Stimulated activated naive B cell treated with anti-CD40 and anti-IgM and Interleukin-4, amounts not matched to agents 10 μg/mL and 1 μg/mL and 100 μg/mL, for 72 hours (primary cell): ENCODE measurements at places on chromosomes 6 and 20.

GRCh38 chr6:107941627-107942026 is 16.4 kb downstream of the SEC63 start:
- no peak for DNase-seq

GRCh38 chr6:157047951-157048350 is 270.8 kb downstream of the ARID1B start:
- DNase-seq, result no peak

DNA sequence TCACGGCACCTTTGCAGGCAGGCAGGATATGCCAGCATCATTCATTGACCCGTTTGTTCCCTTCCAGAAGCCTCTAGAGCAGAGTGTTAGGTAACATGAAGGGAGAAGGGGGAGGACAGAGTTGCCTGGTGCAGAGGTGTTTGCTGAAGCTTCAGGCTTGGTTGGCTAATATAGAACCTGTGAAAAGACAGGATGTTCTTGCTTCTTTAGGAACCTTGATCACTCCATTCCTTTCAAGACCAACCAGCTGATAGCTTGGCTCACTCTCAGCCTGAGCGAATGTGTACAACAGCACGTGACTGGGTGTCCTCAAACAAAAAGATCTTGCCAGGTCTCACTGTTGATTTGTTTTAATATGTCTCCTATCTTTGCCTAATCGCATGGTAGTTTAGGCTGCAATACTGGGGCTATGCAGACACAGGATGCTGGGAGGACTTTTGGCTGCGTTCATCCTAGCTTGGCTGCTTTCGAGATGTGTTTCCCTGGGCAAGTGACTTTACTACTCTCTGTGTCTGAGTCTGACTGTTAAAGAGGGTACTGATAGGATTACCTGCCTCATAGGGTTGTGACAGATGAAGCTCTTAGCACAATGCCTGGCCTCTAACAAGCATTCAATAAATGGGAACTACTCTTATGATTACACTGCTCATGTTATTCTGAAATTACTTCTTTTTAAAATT is 16.0 kb downstream of the SHLD1 start:
- DNase-seq, result no peak

DNA sequence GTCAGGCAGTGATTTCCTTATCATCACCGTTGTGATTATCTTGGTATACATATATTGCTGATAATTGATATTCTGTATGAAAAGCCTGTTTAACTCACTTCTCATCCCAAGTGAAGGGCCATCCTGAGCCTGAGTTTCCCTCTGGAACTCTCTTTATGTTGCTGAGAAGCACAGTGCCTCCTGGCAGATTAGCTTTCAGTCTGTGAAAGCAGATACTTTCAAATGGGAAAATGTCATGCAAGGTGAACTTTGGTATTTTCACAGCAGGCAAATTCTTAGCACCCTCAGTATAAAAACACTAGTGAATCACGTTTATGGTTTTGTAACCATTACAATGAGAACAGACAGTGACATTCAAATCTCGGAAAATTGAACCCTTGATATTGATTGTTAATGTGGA is 151.6 kb downstream of the PRIM2 start:
- no peak for DNase-seq

GRCh38 chr20:59055302-59055701 is 12.7 kb upstream of the PRELID3B start:
- no peak for DNase-seq

DNA sequence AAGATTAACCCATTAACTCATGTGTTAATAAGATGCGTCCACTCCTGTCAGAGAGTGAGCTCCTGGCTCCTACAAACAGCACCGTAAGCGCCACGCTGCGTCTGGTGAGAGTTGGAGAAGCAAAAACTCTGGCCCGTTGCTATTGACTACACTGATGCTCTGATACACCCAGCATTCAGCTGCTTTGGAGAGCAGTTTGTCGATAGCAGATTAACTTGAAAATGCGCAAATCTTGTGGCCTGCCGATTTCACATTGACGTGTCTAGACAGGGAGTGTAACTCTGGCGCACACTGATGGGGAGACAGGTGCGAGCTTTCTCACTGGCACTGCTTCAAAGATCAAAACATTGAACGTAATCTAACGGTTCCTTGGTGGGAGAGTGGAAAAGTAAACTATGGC is 151.7 kb upstream of the RPS6KA2 start:
- DNase-seq, result no peak

DNA sequence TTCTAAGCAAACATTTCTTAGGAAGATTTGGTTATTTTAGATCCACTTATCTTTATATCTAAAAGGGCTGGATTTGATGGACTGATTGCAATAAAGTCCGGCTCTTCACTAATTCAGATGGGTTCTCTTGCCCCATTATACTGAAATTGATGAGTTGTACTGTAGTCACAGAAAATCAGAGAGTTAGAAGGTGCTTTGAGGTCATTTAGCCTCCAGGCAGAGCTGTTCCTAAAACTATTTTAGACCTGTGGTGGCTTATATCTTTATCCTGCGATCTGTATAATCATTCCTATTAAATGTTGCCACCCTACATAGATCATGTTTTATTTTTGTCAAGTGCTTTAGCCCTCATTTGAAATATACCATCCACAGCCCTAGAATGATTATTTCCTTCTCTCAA is 61.3 kb upstream of the ATXN1 start:
- no peak for DNase-seq

DNA sequence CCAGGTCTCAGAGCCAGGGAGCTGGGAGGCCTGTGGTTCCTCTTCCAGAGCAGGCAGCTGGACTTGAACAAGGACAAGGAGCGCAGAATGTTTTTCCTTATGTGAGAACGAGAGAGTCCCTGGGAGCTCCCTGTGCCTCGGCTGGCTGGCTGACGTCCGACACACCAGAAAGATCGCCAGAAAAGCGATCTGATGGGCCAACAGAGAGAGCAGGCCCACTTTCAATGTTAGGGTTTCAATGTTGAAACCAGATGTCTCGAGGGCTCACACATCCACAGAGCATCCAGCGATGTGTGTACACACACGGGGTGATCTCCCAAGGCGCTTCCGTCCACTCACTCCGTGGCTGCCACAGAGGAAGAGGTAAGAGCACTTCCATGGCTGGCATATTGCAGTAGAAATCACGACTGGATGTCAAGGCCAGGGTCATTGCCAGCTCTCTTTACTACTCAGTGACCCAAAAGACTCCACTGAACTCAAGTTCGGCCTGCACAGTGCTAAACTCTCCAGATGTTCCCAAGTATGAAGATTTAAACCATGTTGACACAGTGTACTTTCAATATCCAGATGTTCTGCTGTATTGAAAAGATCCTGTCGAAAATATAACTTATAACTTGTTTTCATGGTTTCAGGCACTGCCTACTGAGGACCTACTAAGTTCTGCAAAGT is 70.8 kb upstream of the FOXC1 start:
- no peak for DNase-seq

DNA sequence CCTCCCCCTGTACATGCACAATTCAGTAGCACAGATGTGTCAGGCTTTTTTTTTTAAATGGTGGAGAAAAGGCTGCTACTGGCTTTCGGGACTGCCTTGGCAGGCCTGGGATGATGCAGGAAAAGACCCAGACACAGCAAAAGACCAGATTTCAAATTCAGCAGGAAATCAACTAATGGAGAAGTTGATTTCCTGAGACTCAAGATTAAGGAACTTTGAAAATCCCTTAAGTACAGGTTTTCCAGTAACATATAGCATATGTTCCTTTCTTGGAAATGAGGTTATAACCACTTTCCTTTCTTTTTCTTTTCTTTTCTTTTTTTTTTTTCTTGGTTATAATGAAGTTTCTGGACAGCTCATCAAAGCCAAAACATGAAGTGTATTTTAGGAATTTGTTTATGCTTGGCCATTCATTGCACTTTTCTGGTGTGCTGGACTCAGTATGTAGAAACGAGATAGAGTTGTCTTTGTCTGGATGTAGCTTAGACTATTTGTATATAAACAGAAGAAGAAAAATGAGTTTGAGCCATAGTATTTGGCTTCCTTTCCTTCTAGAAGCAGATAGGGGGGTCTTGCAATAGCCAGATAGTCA is 119.4 kb downstream of the SASH1 start:
- DNase-seq, result no peak

DNA sequence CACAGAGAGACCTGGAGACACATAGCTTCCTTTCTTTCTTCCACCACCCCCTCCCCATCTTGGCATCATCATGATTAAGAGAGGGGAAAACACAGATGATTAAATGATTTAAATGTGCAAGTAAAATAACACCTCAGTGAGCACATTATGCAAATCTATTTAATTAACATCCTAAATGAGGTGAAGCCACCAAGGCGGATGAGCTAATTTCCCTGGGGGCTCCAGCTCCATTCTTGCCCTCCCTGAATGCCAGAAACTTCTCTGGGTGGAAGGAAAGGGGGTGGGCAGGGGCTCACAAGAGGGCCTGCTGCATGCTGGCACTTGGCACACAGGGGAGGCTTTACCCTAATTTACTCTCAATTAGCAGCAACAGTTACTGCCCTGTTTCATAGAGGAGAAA is 32.5 kb upstream of the TGM2 start:
- DNase-seq, result no peak

GRCh38 chr20:48766205-48766604 is 61.6 kb downstream of the PREX1 start:
- no peak for DNase-seq

DNA sequence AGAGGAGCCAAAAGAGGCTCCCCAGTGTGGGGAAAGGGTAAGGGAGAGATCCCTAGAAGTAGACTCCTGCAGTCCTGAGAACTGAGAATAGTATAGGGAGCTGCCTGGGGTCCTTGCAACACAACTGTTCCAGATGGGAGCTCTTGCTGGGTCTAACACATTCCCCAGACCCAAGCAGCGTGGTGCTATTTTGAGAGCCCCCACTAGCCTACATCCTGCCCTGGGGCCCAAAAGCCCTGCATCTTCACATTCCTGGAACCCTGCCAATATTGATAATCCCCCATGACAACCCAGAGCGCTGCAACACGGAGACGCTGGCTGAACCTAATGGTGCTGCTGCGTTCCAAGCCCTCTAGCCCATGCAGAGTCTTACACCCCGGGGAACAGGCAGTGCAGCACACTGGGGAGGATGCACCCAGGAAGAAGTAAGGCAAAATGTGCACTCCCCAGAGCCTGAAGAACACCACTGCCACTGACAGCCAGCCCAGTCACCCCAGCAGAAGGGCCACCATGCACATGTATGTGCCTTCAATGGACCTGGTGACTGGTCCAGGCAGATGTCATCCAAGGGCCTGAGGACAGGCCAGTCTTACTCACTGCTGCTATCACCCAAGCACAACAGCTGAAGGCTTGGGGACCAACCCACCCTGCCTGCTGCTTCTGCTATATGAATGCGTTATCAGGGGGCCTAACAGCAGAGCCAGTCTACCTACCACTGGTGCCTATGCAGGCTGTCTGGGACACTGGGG is 7.0 kb upstream of the RNF217 start:
- no peak for DNase-seq

GRCh38 chr20:49569411-49570115 is 1.6 kb upstream of the PTGIS start:
- DNase-seq, result no peak

DNA sequence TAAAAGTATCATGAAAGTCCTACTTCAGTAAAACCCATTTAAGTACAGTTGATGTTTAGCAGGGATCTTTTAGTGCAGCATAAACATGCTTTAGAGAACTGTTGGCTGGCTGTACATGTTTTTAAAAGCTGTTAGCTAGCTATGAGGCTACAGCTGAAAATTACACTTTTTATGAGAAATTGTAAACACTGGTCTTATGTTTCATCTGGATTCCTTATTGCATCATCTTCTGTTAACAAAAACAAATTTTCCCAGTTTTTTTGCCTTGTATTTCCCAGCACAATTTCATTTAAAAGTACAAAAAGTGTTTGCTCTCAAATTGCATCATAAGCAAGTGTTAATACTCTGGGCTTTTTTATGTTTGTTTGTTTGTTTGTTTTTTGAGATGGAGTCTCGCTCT is 18.3 kb upstream of the HLA-E start:
- DNase-seq, result no peak

GRCh38 chr20:39458452-39458851 is 496.3 kb downstream of the DHX35 start:
- no peak for DNase-seq

DNA sequence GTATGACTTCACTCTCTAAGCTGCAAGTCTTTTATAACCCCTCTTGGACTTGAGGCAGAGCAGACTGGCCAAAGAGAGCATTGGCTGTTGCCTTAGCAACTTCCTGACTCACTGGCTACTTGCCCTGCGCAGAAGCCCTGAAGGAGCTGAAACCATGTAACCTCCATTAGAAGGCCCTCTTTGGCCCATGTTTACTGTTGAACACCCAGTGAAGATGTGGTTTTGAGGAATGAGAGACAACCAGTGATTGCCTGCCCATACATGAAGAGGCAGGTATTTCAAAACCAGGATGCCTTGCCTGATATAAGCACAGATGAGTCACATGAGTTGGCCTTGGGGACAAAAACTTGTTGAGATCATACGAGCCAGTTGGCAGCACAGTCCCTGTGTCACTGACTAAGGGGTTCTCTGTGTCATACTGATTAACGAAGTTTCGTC is 182.5 kb downstream of the EDN1 start:
- no peak for DNase-seq

GRCh38 chr6:15966000-15966520 is 162.8 kb upstream of the MYLIP start:
- DNase-seq, result no peak

- DNase-seq, result no peak
These were observed 36.7 kb upstream of the MYLIP start for GRCh38 chr6:16092140-16092539.

- no peak for DNase-seq
These were observed 45.6 kb downstream of the EYA4 start for GRCh38 chr6:133286765-133287164.

GRCh38 chr6:2877960-2878359 is 25.1 kb downstream of the SERPINB9 start:
- no peak for DNase-seq

GRCh38 chr20:60170116-60170515 is 211.9 kb downstream of the CDH26 start:
- DNase-seq, result no peak

DNA sequence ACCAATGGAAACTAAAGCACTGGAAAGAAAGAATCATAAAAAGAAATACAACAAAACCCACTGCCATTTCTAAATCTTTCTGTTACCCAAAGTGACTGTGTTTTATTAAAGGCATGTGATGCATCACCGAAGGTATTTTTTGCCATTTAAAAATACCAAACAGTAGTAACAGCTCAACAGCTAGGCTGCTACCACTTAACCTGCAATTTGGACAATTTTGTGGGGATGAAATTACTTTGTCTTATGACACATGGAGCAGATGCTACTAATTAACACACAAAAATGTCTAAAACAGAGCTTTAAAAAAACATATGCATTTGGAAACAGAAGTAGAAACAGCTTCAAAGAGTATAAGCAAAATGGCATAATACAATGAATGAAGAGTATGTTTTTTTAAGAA is 97.4 kb downstream of the ATXN1 start:
- DNase-seq, result no peak
